ENCODE measurements at places on chromosomes 5 and 9.

DNA sequence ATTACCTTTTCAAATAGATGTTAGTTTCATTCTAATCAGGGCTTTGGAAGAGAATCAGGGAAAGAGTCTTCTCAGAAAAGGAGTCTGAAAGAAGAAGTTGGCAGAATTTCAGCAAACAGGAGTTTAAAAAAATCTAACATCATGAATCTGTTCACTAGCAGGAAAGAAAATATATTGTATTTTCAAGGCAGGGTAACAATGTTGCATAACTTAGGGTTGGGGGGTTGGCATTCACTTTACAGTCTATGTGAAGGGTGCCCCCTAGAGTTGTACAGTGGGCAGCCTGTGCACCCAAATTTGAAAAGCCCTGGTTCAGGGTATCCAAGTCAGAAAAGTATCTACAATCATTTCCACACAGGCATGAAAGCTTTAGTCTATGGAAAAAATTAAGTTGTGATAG, 348.4 kb upstream of the SLC30A5 start:
- peak; percentile 15 for DNase-seq

- no peak for DNase-seq
Observed at GRCh38 chr9:117549444-117549843, 134.6 kb upstream of the ASTN2 start.

- DNase-seq, result no peak
Observed at GRCh38 chr5:54829102-54829501, 156.3 kb downstream of the ESM1 start.

GRCh38 chr5:85967681-85968080, 650.1 kb upstream of the COX7C start:
- no peak for DNase-seq

DNA sequence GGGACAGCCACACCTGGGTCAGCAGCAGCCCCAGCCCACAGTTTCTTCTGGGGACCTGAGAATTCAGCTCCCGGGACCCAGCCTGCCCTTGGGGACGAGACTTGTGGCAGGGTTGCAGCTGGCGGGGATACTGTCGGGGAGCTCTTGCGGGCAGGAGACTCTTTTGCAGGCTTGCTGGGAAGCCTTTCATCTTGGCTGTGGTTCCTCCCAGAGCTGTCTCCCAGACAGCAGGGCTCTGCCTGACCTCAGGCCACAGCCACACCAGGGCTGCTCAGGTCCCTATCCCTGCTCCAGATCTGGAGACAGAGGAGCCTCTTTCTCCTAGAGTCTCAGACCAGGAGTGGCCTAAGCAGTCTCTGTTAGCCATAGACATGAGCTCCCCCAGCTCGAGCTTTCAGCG, 4.7 kb upstream of the MYMK start:
- no peak for DNase-seq

GRCh38 chr5:176730815-176731475, 79.4 kb upstream of the UNC5A start:
- no peak for DNase-seq

DNA sequence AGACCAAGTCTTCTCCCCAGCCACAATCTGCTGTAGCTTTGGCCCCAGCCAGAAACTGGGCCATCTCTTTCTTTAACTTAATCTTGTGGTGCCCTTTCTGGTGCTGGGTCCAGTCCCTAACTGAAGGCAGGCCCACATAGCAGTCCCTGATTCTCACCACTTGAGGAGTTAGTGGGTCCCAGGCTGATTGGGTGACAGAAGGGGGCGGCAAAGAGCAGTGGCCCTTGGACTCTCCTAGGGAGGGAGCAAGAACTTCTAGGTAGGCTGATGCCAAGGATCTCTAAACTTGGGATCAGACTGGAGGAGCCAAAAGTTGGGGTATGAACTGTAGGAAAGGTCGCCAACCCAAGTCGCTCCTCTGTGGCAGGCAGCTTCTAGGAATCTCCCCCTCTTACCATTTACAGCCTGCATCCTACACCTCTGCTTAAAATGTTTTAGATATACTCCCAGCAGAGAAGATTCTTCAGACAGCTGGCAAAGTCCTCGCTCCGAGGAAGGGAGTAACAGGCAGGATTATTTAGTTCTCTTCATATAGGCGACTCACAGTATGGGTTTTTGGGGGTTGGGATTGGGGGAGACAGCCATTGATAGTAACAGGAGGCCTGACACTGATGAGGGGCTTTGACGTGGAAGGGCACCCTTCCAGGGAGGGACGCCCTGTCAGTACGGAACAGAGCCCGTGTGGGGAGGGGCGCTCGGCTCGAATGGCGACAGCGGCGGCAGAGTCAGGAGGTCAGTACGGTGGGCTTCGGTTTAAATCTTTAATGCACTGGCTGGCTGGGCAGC, 2.0 kb upstream of the CCL27 start:
- peak; percentile 84 for DNase-seq

- DNase-seq, result no peak
Observed at GRCh38 chr9:89721971-89722530, 117.2 kb downstream of the GADD45G start.

GRCh38 chr5:37803487-37803886, 36.4 kb downstream of the GDNF start:
- DNase-seq, result no peak

DNA sequence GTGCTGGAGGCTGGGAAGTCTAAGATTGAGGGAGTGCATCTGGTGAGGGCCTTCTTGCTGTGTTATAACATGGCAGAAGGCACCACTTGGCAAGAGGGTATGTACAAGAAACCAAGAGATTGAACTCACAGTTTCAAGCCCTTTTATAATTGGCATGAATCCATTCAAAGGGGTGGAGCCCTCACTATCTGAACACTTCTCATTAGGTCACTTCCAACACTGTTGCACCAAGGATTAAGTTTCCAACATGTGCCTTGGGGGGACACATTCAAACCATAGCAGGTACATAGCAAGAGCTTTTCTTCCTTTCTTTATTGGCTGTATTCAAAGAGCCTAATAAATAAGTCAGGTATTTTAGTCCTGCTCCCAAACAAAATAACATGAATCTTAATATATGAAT, 62.7 kb downstream of the PRELID2 start:
- no peak for DNase-seq

DNA sequence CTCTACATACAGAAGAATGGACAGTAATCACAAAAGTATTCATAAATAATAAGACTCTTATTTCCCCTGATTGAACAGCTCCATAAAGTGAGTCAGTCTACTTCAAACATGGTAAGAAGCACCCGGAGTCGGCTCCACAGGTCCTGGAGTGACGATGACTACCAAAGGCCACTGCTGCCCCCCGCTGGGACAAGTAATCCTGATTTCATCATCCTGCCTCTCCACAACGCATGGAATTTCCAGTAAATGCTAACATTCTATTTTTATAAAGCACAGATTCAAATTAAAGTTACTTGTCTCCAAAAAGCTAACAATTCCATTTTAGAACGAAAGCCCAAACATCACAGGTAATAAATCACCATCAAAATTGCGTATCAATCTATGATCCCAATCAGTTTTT, 16.2 kb downstream of the ATPSCKMT start:
- DNase-seq, result no peak
